ENCODE measurements at places on chromosomes 4 and X. TPM values are rescaled to one million over a fixed set of nuclear protein-coding genes. Genes with fewer than 3 reads are reported as not detected.

Gene SYN1
- 3.7 TPM for total RNA-seq

Gene CTAG1A
- total RNA-seq, result not detected

Gene ADH1A
- not detected for total RNA-seq

Gene MAMLD1
- total RNA-seq, result 8.8 TPM

Gene SNCA
- 3.9 TPM for total RNA-seq

Gene ARHGEF9
- 51.1 TPM for total RNA-seq

Gene TEX13B
- total RNA-seq, result not detected

GRCh38 chrX:48592971-48593370 lies 4.3 kb upstream of the WDR13 start:
- no peak for DNase-seq

- DNase-seq, result no peak
Observed at GRCh38 chr4:2878346-2878745, 34.7 kb downstream of the ADD1 start.

GRCh38 chr4:175953116-175953515 lies 112.5 kb upstream of the WDR17 start:
- no peak for DNase-seq

- no peak for DNase-seq
Observed at GRCh38 chr4:163331629-163332376, 593 bp downstream of the NPY1R start.
